ENCODE measurements at places on chromosomes 12 and 14.

DNA sequence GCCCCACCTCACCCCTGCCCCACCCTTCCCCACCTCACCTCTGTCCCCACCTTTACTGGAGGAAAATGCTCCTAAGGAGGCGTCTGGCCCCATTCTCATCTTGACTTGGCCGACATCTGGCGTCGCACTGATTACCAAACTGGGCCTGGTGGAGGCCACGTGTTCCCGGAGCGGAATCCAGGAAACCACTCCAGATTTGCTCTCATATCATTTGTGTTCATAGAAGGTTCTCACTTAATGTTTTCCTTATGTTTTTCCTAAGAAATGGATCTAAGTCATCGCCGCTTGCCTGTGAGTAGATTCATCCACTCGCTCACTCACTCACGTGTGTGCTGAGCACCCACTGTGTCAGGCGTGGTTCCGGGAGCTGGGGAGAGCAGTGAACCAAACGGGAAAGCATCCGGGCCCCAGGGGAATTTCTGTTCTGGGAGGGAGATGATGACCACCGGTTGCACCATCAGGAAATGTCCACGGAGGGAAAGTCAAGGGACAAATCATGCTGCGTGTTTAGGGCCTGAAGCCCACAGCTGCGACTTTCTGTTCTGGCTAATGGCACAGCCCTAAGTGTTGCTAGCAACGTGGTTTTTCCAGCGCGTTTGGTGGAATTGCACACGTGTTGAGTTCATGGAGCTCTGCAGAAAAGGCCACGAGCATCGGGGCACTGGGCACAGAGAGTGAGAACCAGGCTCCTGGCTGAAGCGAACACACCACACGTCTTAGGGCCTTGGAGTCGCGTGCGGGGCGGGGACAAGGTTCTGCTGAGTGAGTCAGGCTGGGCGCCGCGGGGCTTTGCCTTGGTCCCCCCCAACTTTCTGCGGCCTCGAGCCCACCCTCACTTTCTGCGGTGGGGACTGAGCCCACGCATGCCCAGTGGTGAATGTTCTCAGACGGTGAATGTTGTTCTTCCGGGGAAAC lies 57.7 kb downstream of the ADGRD1 start:
- DNase-seq, result no peak

GRCh38 chr14:22896760-22897159 lies 13.7 kb downstream of the REM2 start:
- DNase-seq, result no peak

GRCh38 chr14:21038441-21039422 lies 3.4 kb upstream of the RNASE7 start:
- no peak for DNase-seq

- no peak for DNase-seq
Measured at GRCh38 chr14:21015312-21015711, 9.5 kb downstream of the NDRG2 start.

DNA sequence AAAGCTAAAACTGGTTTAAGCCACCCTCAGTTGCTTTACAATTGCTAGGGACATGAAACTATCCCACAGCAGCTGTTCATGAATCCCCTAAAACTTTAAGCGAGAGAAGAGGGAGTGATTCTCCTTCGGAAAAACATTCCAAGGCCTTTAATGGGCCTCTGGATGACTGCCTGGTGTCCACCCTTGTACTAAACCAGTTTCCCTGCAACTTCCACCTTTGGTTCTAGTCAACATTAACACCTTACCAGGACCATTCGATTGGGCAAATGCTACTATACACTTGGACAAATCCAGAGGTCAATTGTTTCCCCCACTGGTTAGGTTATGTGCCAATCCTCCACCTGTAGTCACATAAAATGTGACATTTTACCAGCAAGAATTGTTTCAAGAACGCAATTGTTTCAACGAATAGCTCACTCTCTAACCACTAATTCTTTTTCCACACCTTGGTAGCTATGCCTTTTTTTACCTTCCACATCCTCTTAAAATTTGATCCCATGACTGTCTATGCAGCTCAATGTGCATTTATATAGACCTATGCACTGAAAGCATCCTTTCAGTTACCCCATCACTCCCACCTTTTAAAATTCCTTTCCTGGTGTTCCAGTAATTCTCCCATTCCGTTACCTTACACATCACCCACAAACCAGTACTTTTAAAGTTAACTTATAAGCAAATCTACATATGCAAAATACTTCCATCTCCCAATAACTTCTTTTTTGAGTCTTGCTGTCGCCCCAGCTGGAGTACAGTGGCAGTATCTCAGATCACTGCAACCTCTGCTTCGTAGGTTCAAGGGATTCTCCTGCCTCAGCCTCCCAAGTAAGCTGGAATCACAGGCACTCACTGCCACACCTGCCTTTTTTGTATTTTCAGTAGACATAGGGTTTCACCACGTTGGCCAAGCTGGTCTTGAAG lies 3.6 kb downstream of the UBC start:
- no peak for DNase-seq

DNA sequence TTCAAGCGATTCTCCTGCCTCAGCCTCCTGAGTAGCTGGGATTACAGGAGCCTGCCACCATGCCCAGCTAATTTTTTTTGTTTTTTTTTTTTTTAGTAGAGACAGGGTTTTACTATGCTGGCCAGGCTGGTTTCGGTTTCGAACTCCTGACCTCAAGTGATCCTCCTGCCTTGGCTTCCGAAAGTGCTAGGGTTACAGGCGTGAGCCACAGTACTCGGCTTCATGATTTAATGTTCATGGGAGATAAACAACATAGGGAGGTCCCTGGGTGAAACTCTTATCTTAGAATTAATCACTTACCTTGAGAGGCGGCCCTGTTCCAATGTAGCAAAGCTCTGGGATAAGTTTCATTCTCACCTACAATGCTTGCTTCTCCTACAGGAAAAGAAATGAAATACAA lies 48.3 kb downstream of the SEL1L start:
- no peak for DNase-seq

DNA sequence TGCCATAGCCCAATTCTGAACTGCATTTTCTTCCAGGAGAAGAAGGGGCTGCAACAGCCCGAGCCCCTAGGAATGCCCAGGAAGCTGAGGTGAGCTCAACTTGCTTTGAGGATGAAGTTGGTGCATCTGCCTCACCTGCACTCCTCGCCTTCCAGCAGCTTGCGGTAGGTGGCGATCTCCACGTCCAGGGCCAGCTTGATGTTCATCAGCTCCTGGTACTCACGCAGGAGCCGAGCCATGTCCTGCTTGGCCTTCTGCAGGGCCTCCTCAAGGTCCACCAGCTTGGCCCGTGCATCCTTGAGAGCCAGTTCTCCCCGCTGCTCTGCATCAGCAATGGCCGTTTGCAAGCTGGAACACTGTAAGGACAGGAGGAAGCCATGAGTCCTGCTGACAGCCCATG lies 6.0 kb downstream of the KRT75 start:
- no peak for DNase-seq

DNA sequence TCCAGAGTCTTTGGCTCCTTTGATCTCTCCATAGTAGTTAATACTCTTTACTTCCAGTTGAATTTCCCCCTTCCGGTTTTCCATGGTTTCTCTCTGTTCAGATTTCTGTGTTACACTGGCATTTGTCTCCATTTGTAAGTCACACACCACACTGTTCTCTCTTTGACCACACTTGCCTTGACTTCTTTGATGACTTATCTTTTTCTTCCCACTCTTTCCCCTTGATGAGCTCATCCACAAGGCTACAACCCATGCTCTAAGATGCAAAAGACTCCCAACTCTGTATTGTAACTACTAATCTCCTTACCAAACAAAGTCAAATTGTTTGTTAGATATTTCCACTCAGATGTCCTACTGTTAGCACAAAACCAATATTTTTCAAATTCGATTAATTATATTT lies 242.7 kb upstream of the E2F7 start:
- DNase-seq, result no peak

- DNase-seq, result no peak
Measured at GRCh38 chr12:77189458-77189857, 124.1 kb upstream of the E2F7 start.

DNA sequence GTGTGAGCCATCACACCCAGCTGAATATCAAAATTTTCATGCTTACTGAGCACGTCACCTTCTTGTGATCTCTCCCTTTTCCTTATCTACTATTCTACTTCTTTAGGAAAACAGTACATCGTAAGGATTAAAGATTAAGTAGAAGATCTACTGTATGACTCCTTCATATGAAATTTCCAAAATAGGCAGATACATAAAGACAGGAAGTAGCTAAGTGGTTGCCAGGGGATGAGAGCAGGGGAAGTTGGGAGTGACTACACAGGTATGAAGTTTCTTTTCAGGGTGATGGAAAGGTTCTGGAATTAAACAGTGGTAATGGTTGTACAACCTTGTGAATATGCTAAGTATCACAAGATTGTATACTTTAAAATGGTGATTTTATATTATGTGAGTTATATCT lies 36.5 kb upstream of the CERS5 start:
- no peak for DNase-seq

GRCh38 chr14:54312166-54312801 lies 84.5 kb upstream of the CDKN3 start:
- DNase-seq, result no peak

DNA sequence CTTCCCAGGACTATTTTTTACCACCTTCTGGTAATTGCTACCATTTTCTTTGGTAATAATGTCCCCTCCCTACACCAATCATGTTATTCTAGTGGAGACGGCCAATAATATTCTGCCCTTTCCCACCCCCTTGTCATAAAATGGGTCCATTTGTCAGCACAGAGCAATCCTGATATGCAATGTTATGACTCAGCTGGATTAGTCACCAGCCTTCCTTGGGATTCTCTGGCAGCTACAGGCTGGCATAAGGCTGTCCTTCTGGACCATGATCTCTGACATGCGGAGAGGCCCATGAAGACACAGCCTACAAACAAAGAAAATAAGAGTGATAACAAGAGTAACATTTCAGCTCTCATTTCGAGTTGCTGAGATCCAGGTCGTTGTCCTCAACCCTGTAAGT lies 222.0 kb upstream of the CPNE8 start:
- DNase-seq, result no peak

GRCh38 chr12:57738661-57739237 lies at the start of gene AGAP2:
Gene AGAP2 (minus strand): TSS chr12:57738742. CDS start chr12:57738246, 496 bp downstream.
- DNase-seq, result no peak

- no peak for DNase-seq
Measured at GRCh38 chr12:21912318-21912717, 28.9 kb downstream of the ABCC9 start.

- DNase-seq, result no peak
Measured at GRCh38 chr14:99441157-99441870, 39.3 kb downstream of the SETD3 start.

- DNase-seq, result peak; percentile 7
Measured at GRCh38 chr14:99265571-99265970, 6.4 kb downstream of the BCL11B start.

GRCh38 chr12:47772094-47772660 lies 861 bp upstream of the SLC48A1 start:
- DNase-seq, result no peak

DNA sequence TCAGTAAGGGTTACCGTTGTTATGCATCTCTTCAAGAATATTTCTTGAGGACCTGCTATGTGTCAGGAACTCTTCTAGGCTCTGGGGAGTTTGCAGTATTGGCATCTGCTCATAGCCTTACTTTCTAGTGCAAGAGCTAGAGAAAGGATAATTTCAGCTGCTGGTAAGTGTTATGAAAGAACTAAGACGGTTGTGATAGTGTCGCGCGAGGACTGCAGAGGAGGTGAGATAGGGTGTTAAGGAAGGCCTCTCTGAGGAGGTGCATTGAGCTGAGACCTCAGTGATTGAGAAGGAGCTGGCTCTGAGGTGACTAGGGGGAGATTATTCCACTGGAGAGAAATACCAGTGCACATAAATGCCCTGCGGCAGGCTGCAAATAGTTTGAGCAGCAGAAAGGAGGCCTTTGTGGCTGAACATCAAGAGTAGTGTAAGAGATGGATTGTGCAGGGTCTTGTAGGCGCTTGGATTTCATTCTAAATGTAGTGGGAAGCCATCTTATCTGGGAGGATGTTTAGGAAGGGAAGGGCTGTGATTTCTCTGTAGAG lies 824 bp downstream of the DDX55 start:
- no peak for DNase-seq

- DNase-seq, result no peak
Measured at GRCh38 chr12:45582536-45582935, 147.0 kb upstream of the ARID2 start.

- no peak for DNase-seq
Measured at GRCh38 chr12:55972911-55973598, 823 bp upstream of the RAB5B start.

DNA sequence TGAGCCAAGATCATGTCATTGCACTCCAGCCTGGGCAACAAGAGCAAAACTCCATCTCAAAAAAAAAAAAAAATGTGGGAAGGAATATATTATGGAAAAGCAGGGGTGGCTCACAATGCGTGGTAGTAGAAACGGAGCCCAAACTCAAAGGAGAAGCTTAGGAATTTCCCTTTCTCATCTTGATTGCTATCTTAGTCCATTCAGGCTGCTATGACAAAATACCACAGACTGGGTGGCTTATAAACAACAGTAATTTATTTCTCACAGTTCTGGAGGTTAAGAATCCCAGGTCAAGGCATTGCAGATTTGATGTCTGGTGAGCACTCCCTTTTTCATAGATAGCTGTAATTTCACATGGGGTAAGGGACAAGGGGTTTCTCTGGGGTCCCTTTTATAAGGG lies 153.8 kb upstream of the KRR1 start:
- no peak for DNase-seq
